NCI-H524 (cell line): ENCODE measurements at places on chromosomes 7 and 10.

- no peak for DNase-seq
Observed at GRCh38 chr10:91271886-91272285, 51.4 kb downstream of the PCGF5 start.

- no peak for DNase-seq
Observed at GRCh38 chr10:20948686-20949327, 51.7 kb upstream of the NEBL start.

GRCh38 chr10:44352316-44353127 lies 32.4 kb downstream of the CXCL12 start:
- DNase-seq, result no peak

GRCh38 chr7:101922631-101923601 lies 105.5 kb downstream of the CUX1 start:
- no peak for DNase-seq

DNA sequence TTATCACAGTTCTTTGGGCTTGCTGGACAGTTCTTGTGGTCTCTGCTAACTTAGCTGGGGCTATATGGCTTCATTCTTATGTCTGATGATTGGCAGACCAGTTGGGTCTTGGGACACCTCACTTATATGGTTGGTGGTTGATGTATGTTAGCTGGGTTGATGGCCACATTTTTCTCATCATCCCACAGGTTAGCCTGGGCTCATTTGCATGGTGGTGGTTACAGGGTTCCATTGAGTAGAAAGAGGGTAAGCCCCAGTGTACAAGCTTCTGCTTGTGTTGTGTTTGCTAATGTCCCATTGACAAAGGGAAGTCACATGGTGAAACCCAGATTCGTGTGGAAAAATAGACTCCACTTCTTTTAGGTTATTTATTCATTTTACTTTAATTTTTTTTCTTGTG lies 40.6 kb downstream of the TMEM60 start:
- no peak for DNase-seq

DNA sequence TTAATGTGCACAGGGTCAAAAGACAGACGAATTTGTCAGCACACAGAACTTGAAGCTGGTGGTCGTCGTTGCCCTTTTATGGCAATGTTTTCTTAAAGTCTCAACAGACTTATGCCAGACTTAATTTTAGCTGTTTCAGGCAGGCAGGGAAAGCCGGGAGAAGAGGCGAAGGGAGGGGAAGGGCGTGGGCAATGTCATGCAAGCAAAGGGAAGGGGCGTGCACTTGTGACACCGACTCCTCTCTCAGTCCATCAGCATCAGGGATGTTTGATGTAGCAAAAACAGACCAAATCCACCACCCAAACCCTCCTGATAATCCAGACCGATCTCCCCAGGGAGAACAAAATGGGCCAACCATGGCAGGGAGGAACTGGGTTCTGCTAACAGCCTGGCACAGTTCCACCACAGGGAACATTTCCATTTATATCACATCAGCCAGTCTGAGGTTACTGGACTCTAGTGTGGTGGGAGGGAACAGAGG lies 118.1 kb upstream of the RHEB start:
- DNase-seq, result no peak

- DNase-seq, result no peak
Observed at GRCh38 chr7:132750096-132750495, 173.8 kb upstream of the PLXNA4 start.

DNA sequence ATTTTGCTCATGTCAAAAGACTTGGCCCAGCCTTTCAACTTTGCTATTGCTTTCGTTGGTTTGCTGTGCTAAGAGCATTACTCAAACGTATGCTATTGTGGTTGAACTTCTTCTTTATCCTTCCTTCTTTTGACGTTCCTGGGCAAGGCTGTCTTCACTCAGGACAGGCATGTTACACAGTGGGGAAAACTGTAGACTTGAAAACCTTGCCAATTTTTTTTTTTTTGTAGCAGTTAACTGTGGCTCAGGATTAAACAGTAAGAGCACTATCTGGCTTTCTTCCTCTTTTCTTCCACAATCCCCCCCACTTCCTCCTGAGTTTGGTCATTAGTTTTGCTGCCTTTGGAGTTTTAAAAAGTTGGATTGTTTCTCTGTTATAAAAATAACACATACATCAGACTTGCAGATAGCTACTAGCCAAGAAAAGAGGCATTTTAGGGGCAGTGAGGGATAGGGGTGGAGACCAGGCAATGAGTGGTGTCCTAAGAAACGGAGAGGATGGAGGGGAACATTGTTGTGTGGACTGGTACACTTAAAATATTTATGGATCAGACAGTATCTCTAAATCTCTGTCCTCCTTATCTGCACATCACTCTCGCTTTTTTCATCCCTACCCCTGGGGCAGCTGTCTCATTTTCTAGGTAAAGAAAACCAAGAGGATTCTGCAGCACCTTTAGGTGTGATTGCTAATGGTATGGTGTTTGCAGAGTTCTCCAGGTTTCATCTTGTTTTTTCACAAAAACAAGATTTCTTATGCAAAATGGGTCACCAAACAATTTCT lies 181.7 kb downstream of the LRMDA start:
- no peak for DNase-seq

DNA sequence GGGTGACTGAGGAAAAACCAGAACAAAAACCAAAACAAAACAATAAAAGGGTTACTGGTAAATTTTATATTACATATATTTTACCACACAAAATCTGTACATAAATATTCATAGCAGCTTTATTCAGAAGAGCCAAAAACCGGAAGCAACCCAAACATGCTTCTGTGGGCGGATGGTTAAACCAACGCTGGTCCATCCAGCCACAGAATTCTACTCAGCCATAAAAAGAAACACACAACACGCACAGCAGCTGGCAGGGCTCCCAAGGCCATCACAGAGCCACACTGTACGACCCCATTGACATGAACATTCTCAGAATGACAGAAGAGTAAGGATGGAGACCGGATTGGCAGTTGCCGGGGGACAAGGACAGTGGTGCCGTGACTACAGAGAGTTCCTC lies 83.6 kb downstream of the PROSER2 start:
- no peak for DNase-seq

DNA sequence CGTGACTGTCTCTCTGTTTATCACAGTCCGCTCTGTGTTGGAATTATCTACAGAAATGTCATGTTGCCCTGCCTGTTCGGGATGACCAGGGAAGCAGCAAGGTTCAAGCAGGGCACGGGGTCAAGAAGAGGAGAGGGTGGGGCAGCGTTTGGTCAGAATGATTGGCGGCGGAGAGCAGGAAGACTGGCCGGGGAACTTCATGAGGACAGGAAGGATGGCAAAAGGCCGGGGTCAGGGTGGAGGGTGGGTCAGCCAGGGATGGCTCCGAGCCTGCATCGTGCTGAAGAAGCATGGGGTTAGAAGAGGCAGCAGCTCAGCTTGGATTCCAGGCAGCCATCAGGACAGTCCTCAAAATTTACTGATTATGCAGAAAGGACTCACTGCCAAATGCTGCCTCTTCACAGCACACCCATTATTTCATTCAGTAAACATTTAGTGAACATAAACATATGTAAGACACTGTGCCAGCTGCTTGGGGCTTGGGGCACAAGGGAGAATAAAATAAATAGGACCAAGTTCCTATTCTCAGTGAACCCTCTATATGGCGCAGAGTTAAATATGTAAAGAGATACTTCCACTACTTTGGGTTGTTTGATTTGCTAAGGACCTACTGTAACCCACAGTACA lies 42.8 kb downstream of the WNT2 start:
- no peak for DNase-seq
